GM04503 (cell line): ENCODE measurements at places on chromosomes 6 and 20.

- peak; percentile 25 for DNase-seq
These were observed 10.6 kb downstream of the NOL4L start for GRCh38 chr20:32574296-32575226.

GRCh38 chr20:53124075-53124551 is 152.0 kb downstream of the TSHZ2 start:
- DNase-seq = no peak

GRCh38 chr6:14453712-14454472 is 336.3 kb downstream of the CD83 start:
- DNase-seq = no peak

GRCh38 chr6:53107091-53107490 is 41.5 kb downstream of the GCM1 start:
- no peak for DNase-seq

DNA sequence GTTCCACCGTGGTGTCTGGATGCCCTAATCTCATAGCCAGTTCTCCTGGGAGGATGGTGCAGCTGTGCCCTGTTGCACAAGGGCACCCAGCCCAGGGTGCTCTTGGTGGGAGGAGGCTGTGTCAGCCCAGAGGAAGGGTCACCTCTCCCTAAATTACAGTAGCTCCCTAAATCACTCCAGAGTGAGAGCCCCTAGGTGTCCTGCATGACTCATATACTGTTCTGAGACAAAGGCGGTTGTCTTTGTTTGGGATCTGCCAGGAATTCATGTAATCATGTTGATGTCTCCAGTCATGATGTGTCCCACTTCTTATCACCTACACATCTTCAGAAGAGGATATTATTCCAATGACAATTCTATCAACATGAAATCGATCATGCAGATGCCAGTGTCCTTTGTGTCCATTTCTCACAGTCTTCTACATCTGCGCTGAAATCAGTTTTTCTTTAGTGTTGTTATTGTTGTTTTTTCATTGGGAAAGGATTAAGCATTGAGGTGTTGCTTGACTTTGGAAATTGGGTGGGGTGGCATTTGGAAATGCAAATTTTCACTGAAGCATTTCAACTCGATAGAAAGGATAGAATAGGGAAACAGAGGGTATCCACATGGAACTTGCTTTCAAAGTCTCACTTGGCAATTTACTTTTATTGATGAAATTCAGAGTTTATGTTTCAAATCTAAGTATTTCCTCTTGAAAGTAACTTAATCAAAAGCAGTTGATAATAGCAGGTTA is 19.5 kb downstream of the PERP start:
- DNase-seq = no peak

- DNase-seq = no peak
These were observed 56.3 kb downstream of the HLA-DPB1 start for GRCh38 chr6:33132081-33132524.

DNA sequence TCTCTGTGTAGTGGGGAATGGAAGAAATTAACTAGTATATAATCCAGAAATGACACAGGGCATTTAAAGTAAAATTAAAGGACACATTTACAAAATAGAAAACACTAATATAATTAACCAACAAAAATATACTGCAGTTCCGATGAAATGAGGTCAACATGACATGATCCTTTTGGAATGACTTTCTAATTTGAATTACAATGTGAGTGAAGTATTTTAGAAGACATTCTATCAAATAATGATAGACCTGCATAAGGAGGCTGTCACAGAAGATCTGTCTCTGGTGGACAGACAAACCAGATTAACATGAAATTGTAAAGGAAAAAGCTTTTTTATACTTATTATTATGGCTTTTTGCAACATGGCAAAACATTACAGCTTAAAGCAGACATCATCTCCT is 100.6 kb upstream of the FAM184A start:
- DNase-seq = no peak

- DNase-seq = no peak
These were observed at the start of gene SNAP91 for GRCh38 chr6:83708970-83709747. SNAP91 (minus strand) TSS chr6:83709101; CDS start chr6:83707927, 1,174 bp downstream.

GRCh38 chr20:35988910-35989463 is 20.6 kb downstream of the CNBD2 start:
- DNase-seq = no peak

DNA sequence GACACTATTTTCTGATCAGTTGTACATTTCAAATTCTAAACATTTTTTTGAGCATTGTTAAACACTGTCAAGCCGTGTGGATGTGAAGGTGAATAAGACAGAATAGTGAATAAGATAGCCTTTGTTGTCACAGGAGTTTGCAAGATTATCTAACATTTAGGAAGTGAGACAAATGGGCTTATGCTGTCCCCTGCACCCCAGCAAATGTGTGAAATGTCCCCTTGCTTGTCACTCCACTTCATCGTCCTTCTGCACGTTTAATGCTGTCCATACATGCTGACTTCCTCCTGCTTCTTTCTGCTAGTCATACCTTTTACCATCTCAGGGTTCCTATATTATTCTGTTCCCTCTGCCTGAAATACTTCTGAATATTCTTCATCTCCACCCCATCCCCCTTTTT is 62.6 kb downstream of the CBFA2T2 start:
- DNase-seq = no peak

- no peak for DNase-seq
These were observed 117.5 kb upstream of the PCSK2 start for GRCh38 chr20:17109307-17109706.

- no peak for DNase-seq
These were observed 193.1 kb downstream of the SIM1 start for GRCh38 chr6:100271625-100272024.

GRCh38 chr20:53578492-53579222 is 15.0 kb downstream of the ZNF217 start:
- peak; percentile 60 for DNase-seq

DNA sequence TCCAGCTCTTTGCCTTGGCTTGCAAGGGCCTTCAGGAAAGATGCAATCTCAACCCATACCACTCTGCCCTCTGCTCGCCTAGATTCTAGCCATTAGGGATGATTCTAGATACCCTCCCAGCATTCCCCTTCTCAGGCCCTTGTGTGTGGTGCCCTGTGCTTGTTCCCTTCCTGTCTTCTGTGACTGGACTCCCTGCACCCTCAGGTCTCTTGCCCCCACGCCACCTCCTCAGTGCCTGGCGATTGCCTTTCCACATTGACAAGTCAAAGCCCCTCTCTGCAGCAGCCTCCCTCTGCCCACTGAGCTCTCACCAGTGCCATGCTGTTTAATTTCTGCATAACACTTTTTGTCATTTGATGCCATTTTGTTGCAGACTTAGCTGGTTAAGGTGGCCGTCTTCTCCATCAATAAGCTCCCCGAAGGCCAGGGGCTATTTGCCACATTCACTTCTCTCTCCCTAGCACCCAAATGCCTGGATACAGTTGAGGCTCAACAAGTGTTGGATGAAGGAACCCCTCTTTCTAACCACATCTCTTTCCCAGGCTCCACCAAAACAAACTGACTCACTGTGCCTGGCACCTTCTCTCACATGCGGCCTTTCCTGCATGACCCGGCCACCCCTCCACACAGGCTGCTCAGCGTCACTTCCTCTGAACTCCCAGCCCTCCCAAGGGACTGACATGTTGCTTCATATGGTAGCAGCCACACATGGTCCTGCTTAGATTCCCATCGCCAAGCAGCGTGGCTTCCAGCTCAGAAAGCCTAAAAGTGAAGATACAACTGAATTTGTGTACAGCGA is 4.6 kb upstream of the TXNDC5 start:
- DNase-seq = peak; percentile 90

DNA sequence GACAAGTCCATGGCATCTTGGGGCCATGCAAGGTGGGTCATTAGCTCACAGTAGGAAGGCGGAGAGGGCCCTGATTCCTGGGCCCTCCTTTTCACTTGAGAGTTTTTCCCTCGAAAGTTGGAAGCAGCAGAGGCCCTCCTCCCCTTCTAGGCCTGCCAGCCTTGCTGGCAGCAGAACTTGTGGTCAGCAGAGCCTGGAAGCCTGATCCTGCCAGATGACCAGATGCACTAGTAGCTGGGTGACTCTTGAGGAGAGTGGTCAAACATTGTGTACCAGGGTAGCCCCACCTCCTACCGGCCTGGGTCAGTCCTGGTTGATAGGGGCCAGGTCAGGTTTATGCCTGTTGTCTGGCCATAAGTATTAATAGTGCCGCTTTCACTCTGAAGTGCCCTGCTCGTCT is 3.8 kb upstream of the HMGA1 start:
- DNase-seq = no peak

DNA sequence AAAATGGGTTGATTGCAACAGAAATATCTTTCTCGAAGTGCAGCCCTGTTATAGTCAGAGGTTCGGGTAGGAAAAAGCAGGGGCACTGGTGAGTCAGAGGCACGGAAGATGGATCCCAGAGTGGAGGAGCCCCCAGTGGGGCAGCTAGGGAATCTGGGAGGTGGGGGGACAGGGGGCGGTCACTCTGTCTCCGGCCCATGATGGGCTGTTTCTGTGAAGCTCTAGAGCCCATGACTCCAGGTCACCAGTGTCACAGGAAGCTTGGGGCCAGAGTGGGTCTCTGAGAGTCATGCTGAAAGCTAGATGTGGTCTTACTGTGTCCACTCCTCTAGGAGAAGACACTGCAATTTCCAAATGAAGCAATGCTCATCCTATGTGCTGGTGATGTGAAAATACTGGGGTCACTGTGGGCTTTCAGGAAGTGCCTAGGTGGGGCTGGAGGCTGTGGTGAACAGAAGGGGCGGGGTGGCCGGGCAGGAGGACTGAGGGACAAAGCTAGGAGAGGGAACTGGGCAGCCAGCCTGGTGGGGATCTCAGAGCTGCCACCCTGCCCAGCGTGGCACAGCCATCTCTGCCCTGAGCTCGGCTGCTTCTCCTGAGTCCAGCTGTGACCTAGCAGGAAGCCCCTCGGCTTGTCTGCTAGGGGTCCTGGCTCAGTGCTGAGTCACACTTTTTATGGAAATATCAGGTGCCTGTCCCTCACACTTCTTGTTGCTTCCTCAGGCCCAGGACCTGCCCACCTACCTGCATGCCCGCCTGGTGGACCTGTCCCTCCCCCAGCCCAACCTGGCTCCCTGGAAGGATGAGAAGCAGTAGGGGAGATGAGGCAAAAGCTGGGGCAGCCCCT is 54.2 kb downstream of the IRF4 start:
- no peak for DNase-seq

GRCh38 chr6:113908801-113909200 is 51.7 kb downstream of the MARCKS start:
- DNase-seq = no peak

- no peak for DNase-seq
These were observed 33.5 kb upstream of the FKBP1A start for GRCh38 chr20:1426231-1426849.

GRCh38 chr20:47878601-47879027 is 93.3 kb upstream of the SULF2 start:
- no peak for DNase-seq
